CD4-positive, alpha-beta T cell treated with Interleukin-1 beta for 1 hour (primary cell): ENCODE measurements at places on chromosomes 3 and 15.

DNA sequence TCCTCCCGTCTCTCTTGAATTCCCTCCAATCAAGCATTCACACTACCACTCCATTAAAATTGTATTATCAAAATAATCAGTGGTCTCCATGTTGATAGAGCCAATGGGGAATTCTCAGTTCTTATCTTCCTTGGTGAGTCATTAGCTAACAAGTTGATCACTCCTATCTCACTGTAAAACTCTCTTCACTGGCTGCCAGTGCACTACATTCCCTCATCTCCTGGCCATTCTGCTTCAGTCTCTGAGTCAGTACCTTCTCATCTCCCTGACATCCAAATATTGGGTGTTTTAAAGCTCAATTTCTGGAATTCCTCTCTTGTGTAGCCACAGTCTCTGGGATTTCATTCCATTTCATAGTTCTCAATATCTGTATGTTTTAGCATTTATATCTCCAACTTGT is 175.2 kb downstream of the ALDH1A2 start:
- DNase-seq: no peak

DNA sequence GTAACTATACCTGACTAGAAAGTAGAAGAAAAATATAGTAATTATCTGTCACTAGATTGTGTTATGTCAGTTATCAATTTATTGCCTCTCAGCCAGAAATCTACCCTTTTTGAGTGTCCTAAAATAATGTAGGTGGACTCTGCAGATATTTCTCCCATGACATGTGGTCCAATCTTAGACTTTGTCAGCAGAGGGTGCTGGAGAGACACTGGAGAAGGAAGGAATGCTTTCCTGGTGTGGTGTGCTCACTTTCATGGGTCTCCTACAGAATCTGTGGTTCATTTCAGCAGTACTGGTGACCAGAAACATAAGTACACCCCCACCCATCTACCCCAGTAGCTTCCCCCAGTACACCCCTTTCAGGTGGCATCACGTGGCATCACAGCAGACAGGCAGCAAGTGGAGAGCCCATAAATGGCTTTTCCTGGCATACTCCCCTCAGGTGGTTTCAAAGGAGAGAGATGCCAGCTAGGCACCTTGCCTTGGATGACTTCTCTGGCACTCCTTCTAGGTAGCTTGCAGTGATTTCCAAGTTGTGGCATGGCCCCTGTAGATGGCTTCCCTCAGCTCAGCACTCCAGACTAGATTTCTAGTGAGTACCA is 114.7 kb downstream of the GADL1 start:
- no peak for DNase-seq

DNA sequence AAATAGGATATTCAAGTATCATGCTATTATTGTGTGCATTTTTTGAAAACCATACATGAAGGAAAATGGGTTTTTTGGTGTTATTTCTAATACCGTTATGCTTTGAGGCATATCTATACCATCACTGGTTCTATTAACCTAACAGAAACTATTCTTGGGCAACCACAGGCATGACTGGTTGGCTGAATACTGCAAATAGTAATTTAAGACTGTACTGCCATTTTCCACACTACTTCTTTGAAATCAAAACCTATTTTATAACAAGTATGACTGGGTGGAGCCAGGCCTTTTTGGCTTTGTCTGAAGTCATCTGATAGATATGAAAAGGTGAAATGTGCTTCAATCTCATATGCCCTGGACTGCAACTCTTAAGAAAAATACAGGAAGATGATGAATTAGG is 115.1 kb downstream of the ULK4 start:
- no peak for DNase-seq

- DNase-seq: no peak
Measured at GRCh38 chr15:68412218-68412617, 19.7 kb downstream of the ITGA11 start.

GRCh38 chr3:116069024-116069423 is 376.3 kb downstream of the LSAMP start:
- no peak for DNase-seq

- DNase-seq: no peak
Measured at GRCh38 chr3:146524961-146525360, 19.4 kb downstream of the PLSCR1 start.

GRCh38 chr3:187102073-187102634 is 37.1 kb downstream of the RPL39L start:
- no peak for DNase-seq

GRCh38 chr15:33067456-33067855 is 127.1 kb downstream of the FMN1 start:
- no peak for DNase-seq

- DNase-seq: no peak
Measured at GRCh38 chr3:66083784-66084213, 45.1 kb upstream of the MAGI1 start.

DNA sequence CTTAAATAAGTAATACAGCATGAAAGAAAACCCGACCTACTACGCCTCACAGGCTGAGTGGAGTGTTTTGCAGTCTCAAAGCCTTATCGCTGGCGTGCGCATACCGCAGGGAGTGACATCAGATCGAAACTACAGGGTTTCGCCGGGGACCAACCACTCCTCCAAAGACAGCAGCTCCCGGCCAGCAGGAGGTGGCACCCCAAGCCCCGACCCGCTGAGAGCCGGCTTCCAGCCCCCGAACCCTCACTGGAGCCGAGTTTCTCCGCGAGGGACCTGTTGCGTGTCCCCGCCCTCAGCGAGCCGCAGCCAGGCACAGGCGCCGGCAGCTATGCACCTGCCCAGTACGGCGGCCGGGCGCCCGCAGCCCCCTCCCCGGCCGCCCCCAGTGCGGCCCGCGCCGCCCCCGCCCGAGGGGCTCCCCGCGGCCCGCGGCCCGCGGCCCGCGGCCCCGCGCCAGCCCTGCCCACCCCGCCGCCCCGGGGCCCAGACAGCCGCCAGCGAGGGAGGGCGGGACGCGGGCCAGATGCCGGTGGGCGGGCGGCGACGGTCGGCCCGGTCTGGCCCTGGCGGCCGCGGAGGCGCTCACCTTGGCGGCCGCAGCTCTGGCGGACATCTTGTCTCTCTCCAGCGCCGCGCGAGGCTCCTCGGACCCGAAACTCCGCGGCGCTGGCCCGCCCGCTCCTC is 710 bp downstream of the TJP1 start:
- no peak for DNase-seq

DNA sequence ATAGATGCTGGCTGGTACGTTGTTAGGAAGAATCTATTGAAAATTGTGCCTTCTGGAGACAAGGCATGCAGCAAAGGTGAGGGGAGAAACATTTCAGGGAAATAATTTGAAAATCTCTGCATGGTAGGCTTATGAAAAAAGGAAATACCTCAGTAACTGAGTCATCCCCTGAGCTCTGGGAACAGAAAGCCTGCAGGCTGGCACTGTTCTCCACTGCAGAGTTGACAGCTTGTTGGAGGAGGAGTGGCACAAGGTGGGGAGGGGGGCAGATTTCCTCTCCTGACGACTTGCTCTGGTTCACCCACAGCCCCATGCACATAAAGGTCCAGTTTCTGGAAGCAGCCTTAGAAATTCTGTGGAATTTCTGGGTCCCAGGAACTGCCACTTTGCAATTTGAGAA is 179.4 kb downstream of the ABHD5 start:
- DNase-seq: no peak

- DNase-seq: no peak
Measured at GRCh38 chr15:58340176-58340575, 91.6 kb upstream of the LIPC start.

GRCh38 chr3:176741664-176742047 is 455.6 kb downstream of the TBL1XR1 start:
- no peak for DNase-seq

DNA sequence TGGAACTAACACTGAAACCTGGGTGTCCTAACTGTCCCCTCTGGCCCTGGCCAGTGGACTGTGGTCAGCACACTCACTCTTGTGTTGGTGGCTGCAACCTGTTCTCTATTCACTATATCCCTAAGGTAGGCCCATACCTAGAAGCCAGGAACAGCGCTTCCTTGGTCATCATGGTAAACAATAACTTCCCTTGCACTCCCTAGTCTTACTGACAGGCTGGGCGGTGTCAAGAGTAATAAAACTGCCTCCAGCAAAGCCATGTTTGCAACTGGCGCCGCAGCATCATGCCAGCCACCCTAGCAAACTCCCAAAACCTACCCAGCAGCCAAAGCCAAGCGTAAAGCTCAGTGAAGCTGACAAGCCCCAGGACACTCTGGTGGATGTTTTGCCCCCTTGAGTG is 63.1 kb upstream of the TSEN2 start:
- no peak for DNase-seq

GRCh38 chr3:52052831-52053306 is 3.5 kb downstream of the DUSP7 start:
- DNase-seq: peak; percentile 58

DNA sequence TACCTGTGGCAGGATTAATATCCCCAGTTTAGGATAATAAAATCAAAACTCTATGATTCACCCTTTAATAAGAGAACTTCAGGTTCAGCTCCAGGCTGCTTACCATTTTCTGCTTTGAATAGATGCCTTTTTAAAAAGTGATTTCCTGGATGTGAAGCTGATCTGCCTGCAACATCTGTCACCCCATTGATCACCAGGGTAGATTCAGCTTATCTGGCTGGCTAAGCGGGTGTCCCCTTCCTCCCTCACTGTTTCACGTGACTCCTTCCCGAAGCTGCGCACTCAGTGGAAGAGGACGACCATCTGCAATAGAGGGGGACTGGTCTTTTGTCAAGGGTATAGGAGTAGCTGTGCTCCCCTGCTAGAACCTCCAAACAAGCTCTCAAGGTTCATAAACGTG is 128.1 kb downstream of the IL1RAP start:
- DNase-seq: no peak

GRCh38 chr3:189547448-189547847 is 83.7 kb upstream of the TP63 start:
- DNase-seq: no peak
